ENCODE measurements at places on chromosomes 12 and 14.

DNA sequence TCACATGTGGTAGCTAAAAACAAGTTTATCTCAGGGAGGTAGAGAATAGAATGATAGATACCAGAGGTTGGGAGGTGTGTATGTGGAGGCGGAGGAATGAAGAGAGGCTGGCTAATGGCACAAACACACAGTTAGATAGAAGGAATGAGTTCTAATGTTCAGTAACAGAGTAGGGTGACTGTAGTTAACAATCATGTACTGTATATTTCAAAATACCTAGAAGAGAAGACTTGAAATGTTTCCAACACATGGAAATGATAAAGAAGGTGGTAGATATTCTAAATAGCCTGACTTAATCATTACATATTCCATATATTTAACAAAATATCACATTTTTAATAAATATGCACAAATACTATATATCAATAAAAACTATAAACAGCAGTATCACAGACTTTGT is 8.9 kb upstream of the IFNG-AS1 start:
- no peak for DNase-seq

DNA sequence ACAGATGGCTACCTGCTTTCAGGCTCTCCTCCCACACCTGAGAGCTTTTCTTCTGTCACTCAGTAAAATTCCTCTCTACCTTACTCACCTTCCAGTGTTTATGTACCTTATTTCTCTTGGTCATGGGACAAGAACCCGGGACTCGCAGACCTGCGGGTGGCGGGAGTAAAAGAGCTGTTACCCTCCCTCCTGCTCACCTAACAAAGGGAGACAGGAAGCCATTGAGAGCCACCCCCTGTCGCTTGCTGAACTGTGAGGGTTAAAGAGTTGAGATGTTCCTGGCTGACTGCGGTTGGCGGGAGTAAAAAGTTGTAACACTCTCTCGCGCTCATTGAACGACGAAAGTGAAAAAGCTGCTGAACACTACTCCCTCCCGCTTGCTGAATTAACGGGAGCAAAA is 1935.1 kb upstream of the FLRT2 start:
- DNase-seq: no peak

DNA sequence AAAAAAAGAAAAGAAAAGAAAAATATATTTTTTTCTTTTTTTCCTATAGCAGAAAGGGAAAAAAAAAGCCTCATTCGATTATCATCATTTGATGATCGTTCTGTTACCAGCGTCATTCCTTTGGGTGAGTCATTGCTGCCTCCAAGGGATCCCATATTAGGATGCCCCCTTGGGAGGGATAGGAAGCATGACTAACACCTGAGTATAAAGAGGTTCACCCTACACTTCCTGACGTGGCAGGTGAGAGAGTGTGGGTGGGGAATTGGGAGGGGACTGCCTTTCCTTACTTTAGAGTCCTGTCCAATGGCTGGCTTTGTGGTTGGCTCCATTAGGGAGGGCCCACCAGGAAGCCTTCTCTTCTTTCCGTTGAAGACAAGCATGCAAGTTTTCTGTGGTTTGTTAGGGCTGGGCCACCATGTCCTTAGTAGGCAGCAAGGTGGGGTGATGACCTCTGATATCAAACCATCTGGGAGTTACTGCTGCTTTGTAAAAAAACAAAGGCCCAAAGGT is 56.1 kb upstream of the FUT8 start:
- DNase-seq: peak; percentile 34

- DNase-seq: no peak
Observed at GRCh38 chr12:27208414-27208750, 35.7 kb upstream of the STK38L start.

- DNase-seq: no peak
Observed at GRCh38 chr14:65007202-65007601, 20.5 kb downstream of the FNTB start.

DNA sequence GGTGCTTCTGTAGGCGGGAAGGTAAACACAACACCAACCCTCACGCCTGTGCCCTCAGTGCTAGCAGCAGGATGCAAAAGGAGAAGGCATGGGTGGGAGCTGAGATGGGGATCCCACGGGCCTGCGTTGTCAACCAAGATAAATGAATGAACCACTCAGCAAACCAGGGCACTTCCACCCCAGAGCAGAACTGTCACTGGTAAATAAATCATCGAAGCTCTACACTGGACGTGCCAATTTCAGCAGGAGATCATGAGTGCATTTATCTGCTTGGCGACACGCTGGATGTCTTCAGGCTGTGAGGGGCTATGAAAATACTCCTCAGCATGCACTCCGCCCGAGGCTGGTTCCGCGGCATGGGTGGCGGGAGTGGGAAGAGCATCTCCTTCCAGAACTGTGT is 33.2 kb downstream of the HSPB8 start:
- no peak for DNase-seq

GRCh38 chr14:99609245-99610170 is 5.5 kb upstream of the CCDC85C start:
- DNase-seq: no peak

- DNase-seq: no peak
Observed at GRCh38 chr12:6786416-6787094, 2.8 kb upstream of the CD4 start.

GRCh38 chr12:86698641-86698980 is 442.4 kb upstream of the MGAT4C start:
- peak; percentile 66 for DNase-seq
